Left renal pelvis (tissue), 4 donors: ENCODE measurements at places on chromosomes 12 and 14.
A peak's percentile ranks its signal among the peaks of the same experiment; 100 is the strongest.

DNA sequence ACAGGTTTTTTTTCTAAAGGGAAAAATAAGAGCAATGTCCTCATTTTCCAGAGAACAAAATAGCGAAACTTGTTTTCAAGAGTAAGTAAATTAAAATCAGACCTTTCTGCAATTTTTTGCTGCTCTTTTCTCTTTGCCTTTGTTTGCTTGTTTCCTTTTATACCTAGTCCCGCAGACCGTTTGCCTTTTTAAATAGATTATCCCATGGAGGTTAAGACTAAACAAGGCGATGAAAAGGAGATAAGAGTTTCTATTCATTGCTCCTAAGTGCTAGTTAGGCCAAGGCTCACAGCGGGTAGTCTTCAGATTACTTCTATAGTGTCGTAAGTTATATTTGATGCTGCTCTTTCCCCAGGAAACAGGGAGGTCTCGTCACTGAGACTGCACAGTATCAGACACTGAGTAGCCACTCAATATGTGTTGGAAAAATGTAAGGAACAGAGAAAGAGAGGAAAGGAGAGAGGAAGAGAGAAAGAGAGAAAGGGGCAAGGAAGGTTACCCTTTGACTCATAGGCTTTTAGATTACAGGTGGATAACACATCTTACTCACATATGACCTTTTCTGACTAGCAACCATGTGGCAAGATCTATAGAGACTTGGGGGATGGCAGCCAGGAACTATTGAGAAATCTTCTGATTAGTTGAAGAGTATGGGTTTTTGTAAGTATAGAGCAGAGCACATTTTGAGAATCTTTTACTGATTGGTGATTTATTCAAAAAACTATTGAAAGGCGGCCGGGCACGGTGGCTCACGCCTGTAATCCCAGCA is 107.5 kb upstream of the PARP11 start:
- no peak for DNase-seq

DNA sequence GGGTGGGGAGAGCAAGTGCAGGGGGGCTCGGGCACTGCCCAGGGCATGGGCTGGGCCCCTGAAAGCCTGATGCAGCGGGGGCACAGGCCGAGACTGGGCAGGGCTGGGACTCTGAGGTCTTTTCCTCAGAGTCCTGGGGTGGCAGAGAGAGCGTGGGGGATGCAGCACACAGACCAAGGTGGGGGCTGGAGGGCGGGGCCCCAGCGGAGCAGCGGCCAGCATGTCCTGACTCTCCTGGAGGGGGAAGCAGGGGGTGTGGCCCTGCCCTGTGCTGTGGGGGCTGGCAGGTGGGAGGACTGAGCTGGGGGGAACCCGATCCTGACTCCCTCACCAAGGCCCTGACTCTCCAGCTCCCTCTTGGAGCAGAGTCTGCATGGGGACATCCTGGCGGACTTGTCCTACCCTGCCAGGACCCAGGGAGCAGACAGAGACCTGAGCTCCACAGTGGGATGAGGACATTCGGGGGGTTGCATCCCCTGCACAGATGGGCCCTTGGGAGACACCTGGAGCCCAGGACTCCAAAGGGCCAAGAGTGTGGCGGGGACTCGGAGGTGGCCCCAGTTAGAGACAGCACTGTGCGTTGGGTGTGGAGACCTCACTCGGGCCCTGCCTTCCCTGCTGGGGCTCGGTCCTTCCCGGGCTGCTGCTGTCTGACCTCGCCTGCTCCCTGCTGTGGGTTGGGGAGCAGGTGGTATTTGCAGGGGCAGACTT is 326.1 kb downstream of the TMEM121 start:
- DNase-seq, result no peak

DNA sequence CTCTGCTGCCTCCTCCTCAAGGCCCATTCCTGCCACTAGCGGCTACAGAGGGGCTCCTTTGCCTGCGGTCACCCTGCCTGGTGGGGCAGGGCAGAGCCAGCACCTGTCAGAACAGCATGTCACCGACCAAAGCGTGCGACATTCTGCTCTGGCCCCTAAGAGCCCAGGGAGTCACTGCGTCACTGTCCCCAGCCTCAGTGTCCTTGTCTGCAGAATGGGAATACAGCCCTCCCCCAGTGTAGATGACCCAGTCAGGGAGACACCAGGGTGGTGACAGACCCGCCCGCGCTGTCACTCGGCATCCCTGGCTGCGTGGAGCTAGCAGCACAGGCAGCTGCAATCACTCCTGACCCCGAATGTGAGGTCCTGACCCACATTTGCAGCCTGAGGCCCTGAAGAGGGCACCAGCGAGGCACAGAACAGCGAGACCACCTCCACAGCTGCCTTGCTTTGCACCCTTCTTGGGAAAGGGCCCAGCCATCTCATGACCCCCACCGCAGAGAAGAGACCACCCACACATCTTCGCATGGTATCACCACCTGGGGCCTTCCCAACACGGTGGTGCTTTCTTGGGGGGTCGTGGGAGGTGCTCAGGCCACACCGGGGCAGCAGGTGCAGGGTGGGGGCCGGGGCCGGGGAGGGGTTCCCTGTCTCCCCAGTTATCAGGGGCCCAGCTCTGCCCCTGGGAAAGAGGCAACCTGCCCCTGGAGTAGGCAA is 2.5 kb downstream of the AHNAK2 start:
- DNase-seq, result no peak

DNA sequence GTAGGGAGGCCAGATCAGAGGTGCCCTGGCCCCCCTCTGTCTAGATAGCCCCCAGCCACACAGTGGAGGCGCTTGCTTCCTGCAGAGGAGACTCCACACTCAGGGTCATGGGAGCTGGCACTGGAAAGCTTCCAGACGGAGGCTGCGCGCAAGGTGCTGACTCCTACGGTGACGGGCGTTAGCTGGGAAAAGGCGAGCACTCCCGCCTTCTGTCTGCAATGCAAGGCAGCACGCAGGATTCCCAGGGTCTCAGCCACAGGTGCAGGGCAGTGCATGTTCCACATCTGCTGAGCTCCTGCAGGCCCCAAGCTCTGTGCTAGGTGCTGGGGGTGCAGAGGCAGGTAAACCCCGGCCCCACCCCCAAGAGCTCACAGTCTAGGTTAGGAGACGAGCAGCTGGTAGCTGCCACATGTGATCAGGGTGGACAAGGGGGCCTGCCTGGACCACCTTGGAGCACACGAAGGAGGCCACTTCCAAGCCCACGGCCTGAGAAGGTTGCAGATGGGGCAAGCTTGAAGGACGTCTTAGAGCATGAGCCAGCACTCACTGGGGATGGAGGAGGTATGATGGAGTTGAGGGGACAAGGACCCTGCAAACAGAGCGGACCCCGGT is 310.9 kb upstream of the DIO3 start:
- no peak for DNase-seq

DNA sequence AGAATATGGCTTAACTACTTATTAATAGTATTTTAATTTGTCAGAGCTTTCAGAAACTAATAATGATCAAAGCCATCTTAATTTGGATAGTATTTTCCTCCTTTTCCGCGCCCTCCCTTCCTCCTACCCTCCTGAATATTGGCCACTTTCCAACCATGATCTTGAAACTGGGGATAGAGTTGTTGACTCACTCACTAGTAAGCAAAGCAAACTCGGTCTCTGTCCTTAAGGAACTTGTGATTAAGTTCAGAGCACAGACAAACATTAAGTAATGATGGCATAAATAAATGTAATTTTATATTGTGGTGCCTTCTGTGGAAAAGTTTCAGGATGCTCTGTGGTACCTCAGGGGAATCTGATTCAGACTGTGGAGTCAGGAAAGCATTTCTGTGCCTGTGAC is 75.7 kb downstream of the LRRK2 start:
- no peak for DNase-seq

DNA sequence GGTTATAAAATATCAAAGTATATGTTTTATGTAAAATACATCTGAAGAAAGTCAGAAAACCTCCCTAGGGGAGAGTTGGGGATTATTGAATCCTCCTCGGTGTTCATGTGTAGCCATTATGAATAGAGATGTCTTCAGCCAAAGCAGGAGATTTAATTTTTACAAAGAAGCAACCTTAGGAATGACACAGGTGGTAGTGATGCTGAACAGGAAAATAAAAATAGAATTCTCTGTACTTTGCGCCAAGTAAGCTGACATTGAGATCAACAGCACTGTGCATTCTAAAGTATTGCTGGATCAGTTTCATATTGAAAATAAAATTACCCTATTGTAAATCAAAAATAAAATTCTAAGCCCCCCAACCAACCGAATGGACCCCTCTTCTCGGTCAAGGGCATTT is 132.8 kb upstream of the TRHDE start:
- DNase-seq, result no peak

DNA sequence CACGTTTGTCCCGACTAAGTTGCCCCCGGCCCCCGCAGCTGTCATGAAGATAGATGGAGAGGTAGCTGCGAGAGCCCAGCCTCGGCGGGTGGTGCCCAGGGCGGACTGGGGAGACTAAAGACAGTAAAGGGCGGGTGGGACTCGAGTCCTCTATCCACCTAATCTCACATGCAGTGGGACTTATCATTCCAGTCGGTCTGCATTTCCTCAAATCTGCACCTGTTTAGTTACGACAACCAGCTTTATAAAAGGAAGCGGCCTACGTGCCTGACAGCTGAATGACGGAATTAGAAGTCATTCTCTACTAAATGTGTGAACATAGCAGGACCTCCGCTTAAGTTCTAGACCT is 109.8 kb upstream of the EGLN3 start:
- DNase-seq, result no peak

- no peak for DNase-seq
Measured at GRCh38 chr12:674272-674781, 11.1 kb upstream of the NINJ2 start.

GRCh38 chr12:7645395-7646177 is 20.1 kb downstream of the APOBEC1 start:
- no peak for DNase-seq

DNA sequence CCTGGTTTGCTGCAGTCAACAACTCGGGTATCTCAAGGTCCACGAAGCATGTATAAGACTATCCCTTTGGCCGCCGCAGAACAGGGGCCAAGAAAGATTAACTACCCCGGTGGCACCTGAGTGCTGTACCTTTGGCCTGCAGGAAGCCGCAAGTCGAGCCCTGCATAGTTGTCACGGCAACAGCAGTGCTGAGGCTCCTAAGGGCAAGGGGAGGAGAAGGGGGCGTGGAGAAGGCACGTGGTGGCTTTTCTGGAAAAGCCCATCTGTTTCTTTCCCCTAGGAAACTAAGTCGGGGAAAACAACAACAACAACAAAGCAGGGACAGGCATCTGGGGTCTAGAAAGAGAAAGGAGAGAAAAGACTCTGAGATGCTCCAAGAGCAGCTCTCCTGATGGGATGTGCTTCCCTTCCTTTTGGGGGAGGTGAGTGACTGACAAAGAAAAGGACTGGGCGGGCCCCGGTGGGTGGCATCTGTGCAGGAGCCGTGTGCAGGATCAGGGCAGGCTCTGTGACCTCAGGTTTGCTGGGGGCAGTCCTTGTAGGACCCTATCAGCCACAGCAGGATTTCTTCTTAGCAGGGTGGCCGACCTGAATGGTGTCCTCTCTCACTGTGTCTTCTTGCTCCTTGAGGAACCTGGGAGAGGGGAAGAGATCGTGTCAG is 123.9 kb downstream of the PRMT8 start:
- DNase-seq, result no peak

DNA sequence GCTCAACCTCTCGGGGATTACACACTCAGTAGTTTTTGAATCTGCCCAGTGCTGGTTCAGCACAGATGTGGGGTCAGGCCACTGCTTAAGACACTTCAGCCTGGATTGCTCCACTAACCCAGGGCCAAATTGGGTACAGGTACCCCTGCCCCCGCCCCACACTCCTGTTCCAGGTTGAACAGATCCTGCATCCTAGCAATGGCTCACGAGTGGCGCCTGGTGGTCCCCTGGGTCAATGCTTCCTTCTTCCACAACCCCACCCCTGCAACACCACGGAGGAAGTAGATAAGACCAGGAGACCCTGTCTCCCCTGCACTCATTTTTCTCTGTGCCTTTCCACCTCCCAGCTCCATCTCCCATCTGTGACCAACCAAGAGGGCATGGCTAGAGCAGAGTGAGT is 108.4 kb downstream of the ESRRB start:
- no peak for DNase-seq

DNA sequence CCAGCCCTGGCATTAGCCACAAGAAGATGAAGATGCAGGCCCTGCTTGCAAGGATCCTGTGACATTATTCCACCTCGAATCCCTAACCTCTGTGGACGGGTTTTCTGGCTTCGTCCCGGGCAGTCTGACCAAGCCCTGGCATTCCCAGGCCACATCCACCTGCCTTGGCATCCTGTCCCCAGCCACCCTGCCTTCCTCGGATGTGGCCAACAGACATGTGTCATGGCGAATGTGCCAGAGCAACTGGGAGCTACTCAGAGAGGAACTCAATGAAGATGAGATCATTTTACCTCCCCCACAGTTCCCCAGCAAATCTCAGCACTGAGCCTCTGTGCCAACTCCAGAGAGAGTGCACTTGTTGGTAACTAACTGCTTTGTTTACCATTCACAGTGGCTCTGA is 33.5 kb upstream of the KCNA5 start:
- DNase-seq, result no peak

DNA sequence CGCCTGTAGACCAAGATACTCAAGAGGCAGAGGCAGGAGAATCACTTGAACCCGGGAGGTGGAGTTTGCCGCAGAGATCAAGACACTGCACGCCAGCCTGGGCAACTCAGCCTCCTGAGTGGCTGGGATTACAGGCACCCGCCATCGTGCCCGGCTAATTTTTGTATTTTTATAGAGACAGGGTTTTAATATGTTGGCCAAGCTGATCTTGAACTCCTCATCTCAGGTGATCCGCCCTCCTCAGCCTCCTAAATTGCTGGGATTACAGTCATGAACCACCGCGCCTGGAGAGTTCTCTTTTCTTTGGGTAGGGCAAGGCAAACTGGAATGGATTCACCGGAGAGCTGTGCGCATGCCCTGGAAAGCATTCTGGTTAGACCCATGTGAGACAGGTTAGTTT is 179.3 kb upstream of the ALG10B start:
- DNase-seq, result no peak

- DNase-seq, result peak; percentile 18
Measured at GRCh38 chr14:47674543-47675465, 601 bp downstream of the MDGA2 start.

GRCh38 chr12:102169922-102170621 is 27.6 kb downstream of the PMCH start:
- DNase-seq, result peak; percentile 2

GRCh38 chr12:1473418-1473817 is 121.0 kb downstream of the FBXL14 start:
- no peak for DNase-seq

DNA sequence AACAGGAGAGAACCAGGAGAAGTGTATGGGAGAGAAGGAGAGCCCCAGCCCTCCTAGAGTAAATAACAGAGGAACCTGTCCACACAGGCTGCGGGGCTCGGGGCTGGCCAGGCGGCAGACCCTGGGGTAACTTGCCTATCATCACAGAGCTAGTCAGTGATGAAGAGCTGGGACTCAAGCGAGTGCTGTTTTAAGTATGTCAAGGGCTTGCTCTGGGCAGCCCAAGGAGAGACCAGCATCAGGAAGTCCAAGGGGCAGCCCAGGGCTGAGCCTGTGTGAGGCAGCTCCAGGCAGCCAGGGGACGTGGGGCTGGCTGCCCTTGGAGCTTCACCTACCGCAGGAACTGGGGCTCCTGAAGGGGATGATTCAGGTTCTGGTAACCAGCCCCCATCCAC is 10.0 kb downstream of the VWF start:
- DNase-seq, result no peak
